D721Med (cell line): ENCODE measurements at places on chromosomes 5 and 9.

GRCh38 chr9:106653213-106653612 is 209.8 kb upstream of the ZNF462 start:
- no peak for DNase-seq

DNA sequence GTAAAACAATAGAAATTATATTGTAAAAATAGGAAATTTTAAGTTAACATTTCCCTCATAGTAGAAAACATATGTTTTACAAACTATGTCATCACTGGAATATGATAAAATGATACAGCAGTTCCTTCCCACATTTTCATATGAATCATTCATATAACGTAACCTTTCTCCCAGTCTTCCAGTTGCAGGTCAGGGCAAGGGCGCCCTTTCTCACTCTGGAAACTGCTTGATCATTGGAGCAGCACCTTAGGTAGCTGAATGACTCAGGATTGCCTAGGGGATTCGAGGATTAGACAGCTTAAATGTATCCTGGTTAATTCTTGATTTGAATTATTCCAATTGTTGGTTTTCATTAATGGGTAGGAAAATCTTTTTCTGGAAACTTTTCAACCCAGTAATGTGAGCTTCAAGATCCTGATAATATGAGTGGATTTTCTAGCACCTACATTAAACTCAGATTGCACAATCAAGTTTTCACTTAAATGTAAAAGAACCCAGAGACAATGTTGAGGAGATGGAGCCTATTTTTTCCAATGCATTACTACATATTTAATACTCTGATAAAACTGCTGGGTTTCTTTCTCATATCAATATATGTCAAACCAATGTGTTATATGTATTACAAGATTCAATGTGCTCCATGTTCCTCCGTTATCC is 32.6 kb upstream of the ANXA1 start:
- no peak for DNase-seq

GRCh38 chr5:133510634-133511262 is 101.6 kb downstream of the FSTL4 start:
- DNase-seq: no peak

GRCh38 chr5:30505014-30505886 is 688.2 kb upstream of the CDH6 start:
- DNase-seq: no peak

DNA sequence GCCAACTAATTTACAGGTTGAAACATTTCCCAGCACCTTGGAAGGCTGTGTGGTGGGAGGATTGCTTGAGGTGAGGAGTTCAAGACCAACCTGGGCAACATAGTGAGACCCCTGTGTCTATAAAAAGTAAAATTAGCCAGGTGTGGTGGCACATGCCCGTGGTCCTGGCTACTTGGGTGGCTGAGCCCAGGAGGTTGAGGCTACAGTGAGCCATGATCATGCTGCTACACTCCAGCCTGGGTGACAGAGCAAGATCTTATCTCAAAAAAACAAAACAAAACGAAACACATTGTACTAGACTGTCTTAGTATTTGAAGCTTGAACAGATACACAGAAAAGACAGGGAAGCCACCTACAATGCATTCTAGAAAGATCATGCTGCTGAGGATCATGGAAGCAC is 2.8 kb upstream of the HSDL2 start:
- DNase-seq: no peak

DNA sequence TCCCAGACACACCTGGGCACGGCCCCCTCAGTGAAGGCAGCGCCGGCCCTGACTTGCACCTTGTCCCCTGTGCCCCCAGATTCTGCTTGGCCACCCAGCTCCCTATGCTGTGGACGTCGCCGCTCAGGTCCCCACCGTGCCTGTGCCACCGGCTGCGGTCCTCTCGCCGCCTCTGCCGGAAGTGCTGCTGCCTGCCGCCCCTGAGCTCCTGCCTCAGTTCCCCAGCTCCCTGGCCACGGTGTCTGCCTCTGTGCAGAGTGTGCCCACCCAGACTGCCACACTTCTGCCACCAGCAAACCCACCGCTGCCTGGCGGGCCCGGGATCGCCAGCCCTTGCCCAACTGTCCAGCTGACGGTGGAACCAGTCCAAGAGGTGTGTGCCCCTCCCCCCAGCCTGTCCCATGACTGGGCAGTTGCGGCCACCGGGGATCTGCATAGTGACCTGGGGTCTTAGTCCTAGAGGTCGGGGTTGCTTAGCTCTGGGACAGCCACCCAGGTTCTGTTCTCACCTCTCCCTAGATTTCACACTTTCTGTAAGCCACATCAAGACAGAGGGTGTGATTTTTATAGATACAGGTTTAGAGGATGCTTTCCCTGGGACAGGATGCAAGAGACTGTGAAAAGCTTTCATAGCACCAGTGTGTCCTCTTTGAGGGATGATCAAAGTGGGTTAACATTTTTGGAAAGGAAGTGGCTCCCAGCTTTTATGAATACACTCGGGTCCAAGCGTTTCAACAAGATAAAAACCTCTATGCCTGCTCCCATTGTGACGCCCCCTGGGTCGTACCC is 78.0 kb downstream of the WNK2 start:
- DNase-seq: no peak

DNA sequence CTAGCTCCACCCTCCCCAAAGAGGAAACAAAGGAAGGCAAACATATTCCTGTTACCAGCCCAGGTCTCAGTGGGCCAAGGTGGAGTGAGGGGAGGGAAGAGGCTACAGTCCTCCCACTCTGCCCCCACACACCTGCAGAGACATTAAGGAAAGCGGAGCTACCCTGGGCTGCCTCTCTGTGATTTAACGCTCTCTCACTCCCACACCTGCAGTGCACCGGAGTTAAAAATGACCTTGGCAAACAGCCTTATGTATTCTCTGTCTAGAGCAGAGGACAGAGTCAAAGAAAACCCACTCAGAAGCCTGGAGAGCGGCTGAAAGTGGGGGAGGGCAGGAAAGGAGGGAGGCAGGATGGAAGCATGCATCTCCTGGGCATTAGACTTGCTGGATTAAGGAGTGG is 32.7 kb downstream of the KCNIP1 start:
- DNase-seq: no peak
